ENCODE measurements at places on chromosomes 12 and 14.

- no peak for DNase-seq
Measured at GRCh38 chr12:50659260-50659659, 104.6 kb upstream of the ATF1 start.

GRCh38 chr12:108702595-108703320 lies 28.6 kb downstream of the CORO1C start:
- no peak for DNase-seq

DNA sequence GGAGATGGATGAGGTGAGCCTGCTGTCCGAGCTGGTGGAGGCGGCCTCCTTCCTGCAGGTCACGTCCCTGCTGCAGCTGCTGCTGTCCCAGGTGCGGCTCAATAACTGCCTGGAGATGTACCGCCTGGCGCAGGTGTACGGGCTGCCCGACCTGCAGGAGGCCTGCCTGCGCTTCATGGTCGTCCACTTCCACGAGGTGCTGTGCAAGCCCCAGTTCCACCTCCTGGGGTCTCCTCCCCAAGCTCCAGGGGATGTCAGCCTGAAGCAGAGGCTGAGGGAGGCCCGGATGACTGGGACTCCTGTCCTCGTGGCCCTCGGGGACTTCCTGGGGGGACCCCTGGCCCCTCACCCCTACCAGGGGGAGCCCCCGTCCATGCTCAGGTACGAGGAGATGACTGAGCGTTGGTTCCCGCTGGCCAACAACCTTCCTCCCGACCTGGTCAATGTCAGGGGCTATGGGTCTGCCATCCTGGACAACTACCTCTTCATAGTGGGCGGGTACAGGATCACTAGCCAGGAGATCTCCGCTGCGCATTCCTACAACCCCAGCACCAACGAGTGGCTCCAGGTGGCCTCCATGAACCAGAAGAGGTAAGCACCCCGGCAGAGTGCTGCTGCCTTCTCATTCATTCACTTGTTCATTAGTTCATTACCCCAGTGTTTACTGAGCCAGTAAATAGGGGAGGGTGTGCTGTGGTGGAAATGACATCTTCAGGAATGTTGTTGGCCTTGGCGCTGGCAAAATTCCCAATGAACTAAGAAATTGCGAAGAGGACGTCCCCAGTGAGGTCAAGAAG lies 774 bp upstream of the MANSC4 start:
- DNase-seq: no peak

- peak; percentile 71 for DNase-seq
Measured at GRCh38 chr12:40226705-40227104, 1.9 kb downstream of the LRRK2 start.

- DNase-seq: no peak
Measured at GRCh38 chr14:20607617-20608016, 16.4 kb upstream of the RNASE12 start.

- DNase-seq: no peak
Measured at GRCh38 chr14:52363041-52363704, 49.1 kb downstream of the PTGER2 start.

DNA sequence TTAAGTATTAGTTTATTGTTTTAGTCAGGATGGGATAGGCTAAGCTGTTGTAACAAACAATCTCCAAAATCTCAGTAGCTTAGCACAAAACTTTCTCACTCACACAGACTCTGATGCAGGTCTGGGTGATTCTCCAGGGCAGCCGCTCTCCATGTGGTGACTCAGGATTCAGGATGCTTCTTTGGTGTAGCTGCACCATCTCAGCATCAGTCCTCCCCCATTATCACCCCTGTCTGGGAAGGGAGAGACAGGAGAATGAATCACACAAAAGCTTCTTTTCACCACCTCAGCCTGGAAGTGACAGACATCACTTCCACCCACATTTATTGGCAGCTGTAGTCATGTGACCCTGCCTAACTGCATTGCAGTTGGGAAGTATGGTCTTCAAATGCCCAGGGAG lies 142.3 kb downstream of the DICER1 start:
- no peak for DNase-seq

- DNase-seq: peak; percentile 64
Measured at GRCh38 chr14:74882103-74882920, 596 bp downstream of the DLST start.

- no peak for DNase-seq
Measured at GRCh38 chr12:19553175-19553574, 113.9 kb downstream of the AEBP2 start.

DNA sequence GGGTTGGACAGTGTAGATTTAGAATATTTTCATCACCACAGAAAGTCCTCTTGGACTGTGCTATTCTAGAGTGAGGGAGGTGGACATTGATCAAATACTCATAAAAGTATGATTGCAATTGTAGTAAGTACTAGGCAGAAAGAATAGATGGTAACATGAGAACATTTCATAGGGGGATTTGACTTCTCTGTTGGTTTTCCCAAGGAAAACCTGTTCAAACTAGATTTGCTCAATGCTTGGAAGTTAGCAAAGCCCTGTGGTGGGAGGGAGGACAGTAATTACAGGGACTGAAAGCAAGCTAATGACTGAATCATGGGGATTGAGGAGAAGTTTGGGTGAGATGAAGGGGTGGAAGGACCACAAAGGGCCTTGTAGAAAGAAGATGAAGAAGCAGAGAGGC lies 24.4 kb upstream of the EID3 start:
- DNase-seq: no peak

- no peak for DNase-seq
Measured at GRCh38 chr12:131795690-131796410, 32.3 kb upstream of the MMP17 start.

GRCh38 chr14:56002876-56003625 lies 115.2 kb upstream of the PELI2 start:
- DNase-seq: no peak

DNA sequence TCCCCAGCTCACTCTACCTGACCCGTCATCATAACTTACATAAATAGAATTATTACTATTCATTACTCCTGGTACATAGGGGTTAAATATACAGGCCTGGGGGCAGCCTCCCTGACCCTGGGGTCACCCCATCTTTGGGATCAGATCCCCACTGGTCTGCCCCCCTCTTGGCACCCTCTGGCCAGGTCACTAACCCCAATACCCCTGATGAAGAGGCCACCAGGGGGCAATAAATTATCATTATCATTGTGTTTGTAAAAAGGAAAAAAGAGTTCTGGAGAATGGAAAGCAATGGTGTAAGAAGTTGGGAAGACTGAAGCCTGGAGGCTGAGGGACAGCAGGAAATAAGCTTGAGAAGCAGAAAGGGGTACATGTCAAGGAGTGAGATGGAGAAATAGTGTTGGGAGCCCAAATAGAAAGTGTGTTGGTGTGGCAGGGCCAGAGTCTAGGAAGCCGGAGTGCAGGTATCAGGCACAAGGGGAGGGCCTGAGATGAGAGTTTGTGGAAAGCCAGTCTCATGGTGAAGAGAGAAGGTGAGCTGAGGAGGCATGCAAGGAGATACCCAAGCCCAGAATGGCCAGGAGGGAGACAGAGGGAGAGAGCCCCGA lies 6.1 kb upstream of the AAAS start:
- peak; percentile 18 for DNase-seq

GRCh38 chr12:65098364-65098763 lies 22.7 kb downstream of the WIF1 start:
- DNase-seq: no peak

DNA sequence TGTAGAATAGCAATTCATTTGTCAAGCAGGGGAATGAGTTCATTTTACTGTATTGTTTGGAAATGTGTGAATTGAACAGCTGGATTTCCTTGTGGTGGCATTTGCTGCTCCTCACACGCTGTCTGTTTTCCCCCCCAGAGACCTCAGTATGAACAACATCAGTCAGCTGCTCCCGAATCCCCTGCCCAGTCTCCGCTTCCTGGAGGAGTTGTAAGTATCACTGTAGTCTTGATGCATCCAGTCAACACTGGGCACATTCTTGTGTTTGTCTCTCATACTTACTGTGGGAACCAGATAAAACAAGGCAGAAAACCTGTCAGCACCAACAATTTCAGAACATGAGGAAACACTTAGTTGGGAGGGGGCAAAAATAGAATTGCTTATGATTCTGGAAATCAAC lies 64.9 kb downstream of the LGR5 start:
- DNase-seq: no peak

- DNase-seq: no peak
Measured at GRCh38 chr12:126773491-126773890, 1493.5 kb upstream of the TMEM132C start.

DNA sequence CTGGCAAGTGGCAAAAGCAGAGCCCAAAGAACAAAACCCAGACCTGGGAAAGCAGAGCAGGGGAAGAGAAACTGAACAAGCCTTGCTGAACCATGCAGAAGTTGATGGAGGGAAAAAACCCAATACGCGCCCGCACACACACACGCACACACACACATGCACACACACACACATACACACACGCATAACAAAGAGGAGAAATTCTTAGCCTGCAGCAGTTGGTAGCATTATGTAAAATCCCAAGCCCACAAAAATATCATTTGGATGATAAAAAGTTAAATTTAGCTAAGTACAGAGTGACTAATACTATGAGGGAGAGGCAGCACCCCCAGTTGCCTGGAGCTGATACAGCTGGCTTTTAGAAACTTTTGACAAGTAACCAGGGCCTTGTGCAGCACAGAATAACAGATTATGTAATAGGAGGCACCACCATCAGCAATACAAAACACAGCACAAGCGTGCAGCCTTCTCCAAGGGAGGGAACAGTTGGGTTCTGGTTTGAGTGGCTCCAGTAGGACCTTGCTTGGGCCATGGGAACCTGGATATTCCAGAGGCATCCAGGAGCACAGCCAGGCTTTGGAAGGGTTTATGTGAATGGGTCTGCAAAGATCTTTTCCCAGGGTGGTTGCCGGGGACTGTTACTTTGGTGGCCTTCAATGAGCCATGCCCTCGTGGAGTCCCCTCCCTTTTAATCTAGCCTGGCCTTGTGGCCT lies 35.3 kb downstream of the PITPNM2 start:
- no peak for DNase-seq

DNA sequence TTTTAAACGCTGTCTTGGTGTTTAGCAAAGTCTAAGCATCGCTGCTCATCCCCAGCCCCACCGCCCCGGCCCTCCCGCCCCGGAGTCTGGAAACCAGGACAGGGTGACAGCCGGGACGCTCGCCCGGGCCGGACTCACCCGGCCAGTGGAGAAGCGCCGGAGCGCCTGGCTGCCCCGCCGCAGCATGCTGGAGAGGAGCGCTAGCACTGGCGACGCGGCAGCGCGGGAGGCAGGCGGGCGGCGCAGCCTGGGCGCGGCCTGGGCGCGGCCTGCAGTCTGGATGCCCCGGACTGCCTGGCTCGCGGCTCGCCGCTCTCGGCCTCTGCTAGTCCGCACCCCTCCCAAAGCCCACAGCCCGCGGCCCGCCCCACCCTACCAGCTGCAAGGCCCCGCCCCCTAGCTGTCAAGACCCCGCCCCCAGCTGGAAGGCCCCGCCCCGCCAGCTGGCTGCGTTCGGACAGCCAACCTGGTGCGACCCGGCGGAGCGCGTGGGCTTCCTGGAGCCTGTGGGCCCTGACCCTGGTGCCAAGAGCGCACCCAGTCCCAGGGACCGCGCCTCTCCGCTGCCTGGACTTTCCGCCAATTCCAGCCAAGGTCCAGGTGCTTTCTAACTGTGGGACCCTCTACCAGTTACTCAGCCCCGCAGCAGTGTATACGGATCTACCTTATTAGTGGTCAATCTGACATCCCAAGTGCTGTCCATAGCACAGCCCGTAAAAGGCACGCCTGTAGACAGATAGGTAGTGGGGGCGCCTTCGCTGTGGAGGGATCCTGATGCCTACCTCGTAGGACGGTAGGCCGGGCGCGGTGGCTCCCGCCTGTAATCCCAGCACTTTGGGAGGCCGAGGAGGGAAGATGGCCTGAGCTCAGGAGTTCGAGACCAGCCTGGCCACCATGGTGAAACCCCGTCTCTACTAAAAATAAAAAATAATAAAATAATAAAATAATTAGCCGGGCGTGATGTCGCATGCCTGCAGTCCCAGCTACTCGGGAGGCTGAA lies at the start of gene ALDH1L2:
Gene ALDH1L2, minus strand, starts transcription at position 208 of the 1,000 bp plus-strand sequence. Its CDS starts 22 bp downstream, at position 186.
- DNase-seq: peak; percentile 89

DNA sequence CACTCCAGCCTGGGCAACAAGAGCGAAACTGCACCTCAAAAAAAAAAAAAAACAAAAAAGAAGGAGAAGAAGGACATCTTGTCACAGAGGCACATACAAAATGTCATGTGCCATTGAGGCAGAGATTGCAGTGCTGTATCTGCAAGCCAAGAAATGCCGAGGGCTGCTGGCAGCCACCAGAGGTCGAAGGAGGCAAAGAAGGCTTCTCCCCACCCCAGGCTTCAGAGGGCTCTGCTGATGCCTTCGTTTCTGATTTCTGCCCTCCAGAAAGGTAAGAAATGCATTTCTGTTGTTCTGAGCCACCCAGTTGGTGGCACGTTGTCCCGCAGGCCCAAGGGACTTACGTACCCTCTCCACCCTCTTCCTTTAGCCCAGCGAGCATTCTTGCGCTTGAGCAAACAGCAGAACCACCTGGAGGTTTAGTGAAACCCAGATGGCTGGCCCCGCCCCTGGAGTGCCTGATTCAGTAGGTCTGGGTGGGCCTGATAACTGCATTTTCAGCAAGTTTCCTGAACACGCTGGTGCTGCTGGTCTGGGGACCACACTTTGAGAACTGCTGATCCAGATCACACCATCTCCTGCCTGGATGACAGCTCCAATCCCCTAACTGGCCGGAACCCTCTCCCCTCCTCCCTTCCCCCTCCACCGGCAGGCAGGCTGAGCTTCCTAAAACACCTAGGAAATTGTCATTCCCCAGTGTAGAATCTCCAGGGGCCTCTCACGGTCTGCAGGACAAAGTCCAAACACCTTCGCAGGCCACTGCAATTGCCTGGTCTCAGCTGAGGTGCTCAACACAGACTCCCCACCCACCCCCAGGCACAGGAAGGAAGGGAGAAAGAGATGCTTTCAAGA lies 21.1 kb upstream of the SCARB1 start:
- no peak for DNase-seq

GRCh38 chr12:98719515-98720504 lies 74.7 kb downstream of the APAF1 start:
- peak; percentile 5 for DNase-seq

- DNase-seq: no peak
Measured at GRCh38 chr14:22593601-22594000, 4.5 kb upstream of the ABHD4 start.

GRCh38 chr14:22872033-22872832 lies 693 bp downstream of the LRP10 start:
- peak; percentile 79 for DNase-seq

- no peak for DNase-seq
Measured at GRCh38 chr14:79573486-79573885, 637.8 kb downstream of the DIO2 start.

GRCh38 chr14:67636361-67636919 lies 16.7 kb downstream of the ARG2 start:
- no peak for DNase-seq

- DNase-seq: no peak
Measured at GRCh38 chr12:22264380-22264779, 70.1 kb downstream of the ST8SIA1 start.

- DNase-seq: no peak
Measured at GRCh38 chr12:86860776-86861175, 604.6 kb upstream of the MGAT4C start.
